GM23338 (cell line): ENCODE measurements at places on chromosomes 2 and 18. TPM values are rescaled to one million over a fixed set of nuclear protein-coding genes. Genes with fewer than 3 reads are reported as not detected.

DNA sequence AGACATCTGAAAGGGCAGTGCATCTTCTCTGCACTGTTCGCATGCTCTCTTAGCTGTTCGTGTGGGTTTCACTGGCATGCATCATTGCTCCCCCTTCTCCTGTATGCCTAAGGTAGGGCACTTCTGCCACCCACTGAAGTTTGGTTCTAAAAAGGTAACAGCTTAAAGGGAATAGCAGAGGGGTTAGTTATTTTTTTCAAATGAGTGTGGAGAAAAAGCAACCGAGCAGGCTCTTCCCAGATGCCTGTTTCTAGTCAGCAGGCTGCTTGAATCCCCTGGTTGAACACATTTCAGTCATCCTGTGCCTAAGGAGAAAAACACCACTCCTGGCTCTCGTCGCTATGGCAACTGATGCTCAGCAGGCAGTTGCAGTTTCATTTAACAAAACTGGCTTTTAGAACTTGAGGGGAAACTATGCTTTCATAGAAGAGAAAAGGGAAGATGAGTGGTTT is 69.8 kb upstream of the GALNT3 start:
- H3K36me3 ChIP-seq, result peaks cover 11% of the 10 kb centered on the region; the same call in 1 of the 2 replicates
- H3K27me3 ChIP-seq, result no peaks in the 10 kb centered on the region
- peaks cover 2% of the 10 kb centered on the region; the same call in 1 of the 2 replicates for H3K4me1 ChIP-seq

Gene LIMS4
- total RNA-seq, result not detected in 2 replicates

- H3K27me3 ChIP-seq, result peaks cover 72% of the 10 kb centered on the region
- H3K27ac ChIP-seq, result no peak overlapping the region
These were observed 787 bp downstream of the ERBB4 start for GRCh38 chr2:212537726-212538304.

DNA sequence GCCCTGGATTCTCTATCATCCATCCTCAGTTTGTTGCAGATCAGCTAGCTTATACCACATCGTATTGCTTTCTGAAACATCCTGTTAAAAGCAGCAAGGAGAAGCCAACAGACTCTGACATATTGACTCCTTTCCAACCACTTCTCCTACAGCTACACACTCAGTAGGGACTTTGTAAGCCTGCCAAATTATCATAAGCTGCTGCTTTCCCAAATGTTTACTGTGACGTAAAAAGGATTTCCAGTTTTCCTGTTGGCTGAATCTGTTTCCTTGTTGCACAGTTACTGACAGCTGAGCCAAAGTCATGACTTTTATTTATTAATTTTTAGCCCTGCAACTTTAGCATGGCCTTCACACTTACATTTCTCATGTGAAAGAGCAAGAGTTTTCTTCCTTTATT is 294.3 kb downstream of the KCNJ3 start:
- H3K4me1 ChIP-seq, result no peaks in the 10 kb centered on the region
- H3K27me3 ChIP-seq, result no peaks in the 10 kb centered on the region
- no peak overlapping the region for H3K4me3 ChIP-seq
- no peaks in the 10 kb centered on the region for H3K36me3 ChIP-seq
- H3K27ac ChIP-seq, result no peak overlapping the region
- no peak for DNase-seq

Gene OTX1
- total RNA-seq, result 0.74 and 1.3 TPM in 2 replicates
